ENCODE measurements at places on chromosomes 4 and X.

DNA sequence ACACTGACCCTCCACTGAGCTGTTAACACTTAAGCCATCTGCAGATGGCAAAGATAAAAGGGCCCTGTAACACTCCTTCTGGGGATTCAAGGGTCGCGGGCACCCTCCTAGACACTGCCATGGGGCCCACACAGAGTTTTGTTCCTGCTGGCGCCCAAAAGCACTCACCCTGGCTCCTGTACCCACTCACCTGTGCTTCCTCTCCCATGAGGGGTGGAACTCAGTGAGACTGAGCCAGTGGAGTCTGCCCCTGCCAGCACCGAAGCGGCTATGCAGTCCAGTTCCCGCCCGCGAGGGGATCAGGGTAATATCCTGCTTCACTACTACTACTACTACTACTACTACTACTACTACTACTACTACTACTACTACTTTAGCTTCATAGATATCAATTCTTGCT, 312.1 kb upstream of the FTHL17 start:
- no peak for DNase-seq

- no peak for DNase-seq
These were observed 10.1 kb upstream of the ADH1A start for GRCh38 chr4:99300934-99301333.

DNA sequence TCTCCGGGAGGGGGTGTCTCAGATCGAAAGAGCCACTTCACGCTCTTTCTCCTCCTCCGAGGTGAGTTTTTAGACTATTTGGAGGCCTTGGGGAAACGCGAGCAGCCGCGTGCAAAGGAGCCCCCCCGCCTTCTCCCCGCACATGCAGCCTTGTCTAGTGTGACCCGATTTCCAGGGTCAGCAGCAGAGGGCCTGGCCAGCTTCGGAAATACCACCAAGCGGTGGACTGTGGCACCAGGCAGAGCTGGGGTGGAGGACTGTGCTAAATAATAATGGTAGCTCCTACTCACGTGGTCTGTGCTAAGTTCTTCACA, 79.3 kb upstream of the BCOR start:
- peak; percentile 32 for DNase-seq

DNA sequence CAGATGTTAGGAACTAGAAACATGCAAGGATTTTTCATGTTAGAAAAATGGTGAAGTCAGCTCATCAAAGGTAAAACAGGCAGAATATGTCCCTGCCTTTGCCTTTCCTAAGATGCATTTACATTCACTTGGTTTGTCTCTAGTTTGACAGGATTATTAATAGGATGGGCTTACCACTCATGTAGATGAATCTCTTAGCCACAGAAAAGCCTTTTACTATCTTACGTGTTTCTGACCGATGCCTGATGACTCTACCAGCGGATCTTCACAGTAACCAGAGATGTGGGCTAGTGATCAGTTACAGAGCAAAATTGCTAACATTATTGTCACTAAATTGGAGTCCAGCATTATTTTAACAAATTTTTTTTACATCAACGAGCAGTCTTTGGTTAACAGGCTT, 187.6 kb downstream of the MAML3 start:
- no peak for DNase-seq

DNA sequence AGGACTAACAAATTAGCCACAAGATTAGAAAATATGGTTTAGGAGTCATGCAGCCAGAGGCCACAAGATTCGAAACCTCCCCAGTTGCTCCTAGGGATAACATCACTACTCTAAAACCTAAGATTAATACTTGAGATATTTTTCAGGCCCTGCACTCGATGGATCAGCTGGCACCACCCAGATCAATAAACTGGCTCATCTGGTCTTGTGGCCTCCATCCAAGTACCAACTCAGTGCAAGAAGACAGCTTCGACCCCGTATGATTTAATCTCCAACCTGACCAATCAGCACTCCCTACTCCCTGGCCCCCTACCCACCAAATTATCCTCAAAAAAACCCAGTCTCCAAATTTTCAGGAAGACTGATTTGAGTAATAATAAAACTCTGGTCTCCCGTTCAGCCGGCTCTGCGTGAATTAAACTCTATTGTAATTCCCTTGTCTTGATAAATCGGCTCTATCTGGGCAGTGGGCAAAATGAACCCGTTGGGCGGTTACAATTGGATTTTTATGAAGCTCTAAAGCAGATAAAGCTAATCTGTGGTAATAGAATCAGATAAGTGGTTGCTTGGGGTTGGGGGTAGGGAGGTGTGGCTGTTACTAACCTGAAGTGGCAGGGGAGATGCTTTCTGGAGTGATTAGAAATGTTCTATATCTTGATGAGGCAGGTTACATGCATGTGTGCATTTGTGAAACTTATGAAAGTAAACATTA, 91.8 kb upstream of the ATXN3L start:
- DNase-seq = no peak

DNA sequence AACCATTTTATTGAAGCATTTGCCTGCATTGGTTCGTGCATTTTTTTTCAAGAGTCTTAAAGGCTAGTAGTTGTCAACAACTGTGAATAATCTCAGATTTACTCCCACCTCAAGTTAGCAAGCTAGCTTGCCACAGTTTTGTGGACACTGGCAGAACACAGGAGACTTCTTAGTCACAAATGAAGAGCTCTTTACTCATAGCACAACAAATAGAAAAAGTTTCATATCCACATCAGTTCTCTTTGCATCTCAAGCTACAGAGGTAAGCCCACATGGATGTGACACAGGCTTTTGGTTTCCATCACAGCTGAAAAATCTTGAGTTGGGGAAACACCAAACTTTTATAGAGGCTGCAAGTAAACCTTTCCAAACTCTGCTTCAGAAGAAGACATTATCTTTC, 2315.7 kb upstream of the TENM3 start:
- no peak for DNase-seq

GRCh38 chr4:24213961-24214360, 324.1 kb upstream of the PPARGC1A start:
- DNase-seq = no peak

- DNase-seq = no peak
These were observed 1630.0 kb downstream of the STIM2 start for GRCh38 chr4:28490669-28491068.

DNA sequence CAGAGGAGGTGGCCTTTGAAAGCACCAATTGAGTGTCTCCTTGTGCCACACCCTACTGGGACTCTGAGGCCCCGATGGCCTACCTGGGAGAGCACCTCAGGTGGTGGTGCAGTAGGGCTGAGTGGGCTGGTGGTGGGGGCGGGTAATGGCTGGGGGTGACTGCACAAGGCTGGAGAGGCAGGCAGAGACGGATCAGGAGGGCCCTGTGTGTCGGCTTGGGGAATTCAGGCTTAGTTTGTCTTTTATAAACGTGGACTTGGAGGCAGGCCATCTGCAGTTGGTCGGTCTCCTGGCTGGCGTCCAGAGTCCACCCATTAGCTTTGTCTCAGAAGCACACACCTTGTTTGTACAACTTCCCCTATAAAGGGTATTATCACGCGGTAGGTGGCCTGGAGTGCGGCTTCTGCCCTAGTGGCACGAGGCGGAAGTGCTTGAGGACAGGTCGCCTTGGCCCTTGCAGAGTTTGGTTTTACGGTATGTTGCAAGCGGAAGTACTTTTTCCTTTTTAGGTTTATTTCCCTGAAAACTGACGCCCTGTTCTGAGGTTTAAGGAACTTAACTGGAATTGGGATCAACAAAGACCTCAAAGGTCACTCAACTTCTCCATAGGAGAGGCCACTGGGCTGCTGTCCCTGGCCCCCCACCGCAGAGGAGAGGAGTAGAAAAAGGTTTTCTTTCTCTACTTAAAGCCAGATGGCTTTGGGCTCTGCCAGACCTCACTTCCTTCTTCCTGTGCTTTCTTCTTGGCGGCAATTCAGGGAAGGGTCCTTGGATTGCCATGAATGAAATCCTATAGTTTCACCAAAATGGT, 8.0 kb downstream of the TBC1D14 start:
- DNase-seq = no peak

GRCh38 chr4:132333724-132334047, 815.4 kb upstream of the PCDH10 start:
- DNase-seq = no peak

DNA sequence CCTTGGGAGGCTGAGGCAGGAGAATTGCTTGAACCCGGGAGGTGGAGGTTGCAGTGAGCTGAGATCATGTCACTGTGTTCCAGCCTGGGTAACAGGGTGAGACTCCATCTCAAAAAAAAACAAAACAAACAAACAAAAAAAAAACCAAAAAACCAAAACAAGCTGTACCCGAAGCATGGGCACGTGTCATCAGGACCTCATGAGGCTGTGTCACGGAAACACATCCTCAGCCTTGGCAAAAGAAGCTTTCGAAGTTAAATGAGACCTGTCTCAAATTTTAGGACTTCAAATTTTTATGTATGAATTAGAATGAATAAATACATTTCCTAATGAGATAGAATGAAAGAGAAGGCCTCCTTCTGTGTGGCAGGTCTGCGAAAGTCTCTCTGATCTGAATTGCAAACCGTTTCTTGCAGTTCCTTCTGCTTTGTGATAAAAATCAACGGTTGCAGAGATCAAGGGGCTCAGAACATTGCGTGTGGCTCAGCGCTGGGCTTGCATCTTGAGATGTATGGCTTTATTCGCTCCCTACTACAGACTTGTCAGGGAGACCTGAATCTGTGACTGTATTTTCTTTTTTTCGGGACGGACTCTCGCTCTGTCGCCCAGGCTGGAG, 19.5 kb upstream of the CRLF2 start:
- no peak for DNase-seq

DNA sequence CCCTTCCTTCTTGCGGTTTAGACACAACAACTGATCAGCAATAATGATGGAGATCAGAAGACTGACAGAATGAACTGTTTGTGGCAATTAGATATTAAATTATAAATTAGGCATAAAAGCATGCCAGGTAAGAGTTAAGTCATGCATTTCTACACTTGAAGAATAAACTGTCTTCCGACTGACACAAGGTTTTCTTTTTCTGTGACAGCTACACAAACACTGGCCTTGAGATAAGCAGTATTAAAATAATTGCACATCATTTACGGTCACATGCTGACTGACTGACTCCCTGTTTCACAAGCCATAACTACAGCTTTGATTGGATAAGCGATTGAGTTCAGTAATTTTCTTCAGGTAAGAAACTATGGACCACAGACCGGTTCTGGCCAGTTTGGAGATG, 56.2 kb downstream of the UBE2NL start:
- DNase-seq = no peak

- no peak for DNase-seq
These were observed 220.4 kb upstream of the RADX start for GRCh38 chrX:106391284-106391911.

GRCh38 chr4:93981594-93981993, 153.0 kb downstream of the ATOH1 start:
- DNase-seq = no peak

GRCh38 chrX:10828036-10828435, 207.7 kb upstream of the MID1 start:
- no peak for DNase-seq

GRCh38 chrX:19958552-19959486, 32.0 kb downstream of the BCLAF3 start:
- no peak for DNase-seq

- no peak for DNase-seq
These were observed 32.8 kb downstream of the ABCE1 start for GRCh38 chr4:145130788-145131399.

- DNase-seq = no peak
These were observed 21.5 kb downstream of the FRMPD4 start for GRCh38 chrX:12159799-12160198.

DNA sequence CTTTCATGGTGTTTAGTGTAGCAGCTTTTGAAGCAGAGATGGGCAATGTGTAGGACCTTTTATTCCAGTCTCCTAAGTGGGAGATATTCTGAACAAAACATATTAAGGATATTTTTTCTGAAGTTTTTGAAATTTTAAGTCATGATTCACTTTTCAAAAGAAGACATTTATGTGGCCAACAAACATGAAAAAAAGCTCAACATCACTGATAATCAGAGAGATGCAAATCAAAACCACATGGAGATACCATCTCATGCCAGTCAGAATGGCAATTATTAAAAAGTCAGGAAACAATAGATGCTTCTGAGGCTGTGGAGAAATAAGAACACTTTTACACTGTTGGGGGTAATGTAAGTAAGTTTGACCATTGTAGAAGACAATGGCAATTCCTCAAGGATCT, 76.0 kb downstream of the FAT4 start:
- no peak for DNase-seq

- DNase-seq = peak; percentile 23
These were observed 401 bp downstream of the SOWAHD start for GRCh38 chrX:119758731-119759247.

DNA sequence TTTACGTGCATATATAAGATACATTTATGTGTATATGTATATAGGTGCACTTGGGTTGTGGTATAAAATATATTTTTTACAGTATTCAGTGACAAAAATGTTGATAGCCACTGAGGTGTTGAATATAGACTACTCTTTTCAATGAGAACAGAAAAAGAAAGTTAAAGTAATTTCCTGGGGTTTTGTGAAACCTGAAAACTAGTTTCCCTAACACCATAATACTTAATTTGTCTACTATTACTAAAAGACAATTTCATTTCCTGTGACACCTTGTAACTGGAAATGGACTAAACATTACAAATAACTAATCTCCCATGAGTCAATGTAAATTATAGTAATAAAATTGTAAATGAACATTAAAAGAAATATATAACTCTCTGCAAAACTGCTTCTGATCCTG, 32.0 kb upstream of the MAP9 start:
- no peak for DNase-seq

DNA sequence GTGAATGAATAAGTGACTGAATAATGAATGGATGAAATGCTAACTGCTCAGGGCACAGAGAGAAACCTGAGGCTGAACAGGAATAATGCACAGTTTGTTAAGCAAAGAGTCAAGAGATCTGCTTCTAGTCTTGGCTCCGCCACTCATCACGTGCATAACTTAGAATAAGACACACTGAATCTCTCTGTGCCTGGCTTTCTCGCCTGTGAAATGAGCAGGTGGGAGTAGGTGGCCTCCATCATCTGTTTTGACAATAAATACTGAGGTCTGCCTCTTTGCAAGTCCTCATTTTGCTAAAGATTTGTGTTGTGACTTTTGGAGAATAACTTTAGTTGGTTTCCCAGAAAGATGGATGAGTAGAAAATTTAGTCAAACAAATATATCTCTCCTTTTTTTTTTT, 318.0 kb downstream of the FBXW7 start:
- DNase-seq = no peak

DNA sequence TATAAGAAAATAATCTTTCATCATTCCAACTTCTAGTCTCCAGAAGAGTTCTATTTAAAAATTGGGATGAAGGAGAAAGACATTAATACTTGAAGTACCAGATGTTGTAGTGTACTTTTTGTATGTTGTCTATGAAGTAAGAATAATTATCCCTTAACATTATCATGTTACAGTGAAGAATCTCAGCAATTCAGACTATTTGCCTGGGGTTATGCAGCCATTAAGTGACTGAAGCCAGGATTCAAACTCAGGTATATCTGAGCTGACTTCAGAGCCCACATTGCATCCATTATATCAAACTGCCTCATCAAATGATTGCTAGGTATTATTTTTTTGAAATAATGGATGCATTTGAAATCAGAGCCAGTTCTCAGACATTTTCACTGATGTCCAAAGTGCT, 76.1 kb upstream of the FHDC1 start:
- DNase-seq = no peak

All from T-helper 22 cell (primary cell).